ENCODE measurements at places on chromosomes 5 and 9.

- DNase-seq = no peak
These were observed 21.1 kb downstream of the LOX start for GRCh38 chr5:122056913-122057312.

- no peak for DNase-seq
These were observed 17.2 kb downstream of the MORN5 start for GRCh38 chr9:122176916-122177315.

- no peak for DNase-seq
These were observed 27.1 kb downstream of the CDH9 start for GRCh38 chr5:27011274-27011673.

DNA sequence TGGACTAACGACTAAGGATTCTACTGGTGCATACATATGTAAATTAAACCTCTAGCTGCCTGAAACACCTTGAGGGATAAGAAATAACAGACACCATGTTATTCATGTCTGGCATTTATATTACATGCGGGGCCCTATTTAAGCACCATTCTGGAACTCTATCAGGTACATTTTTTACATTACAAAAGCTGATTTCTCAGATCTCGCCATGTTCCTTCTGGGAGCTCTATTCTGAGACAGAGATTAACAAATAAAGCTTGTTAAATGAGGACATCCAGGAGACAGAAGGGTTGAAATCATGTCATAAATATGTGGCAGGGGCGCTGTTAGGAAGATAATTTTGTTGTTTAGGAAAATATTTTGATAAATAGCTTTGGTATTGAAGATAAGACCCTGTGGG lies 93.4 kb upstream of the SLIT3 start:
- no peak for DNase-seq

- no peak for DNase-seq
These were observed 7.1 kb downstream of the RXRA start for GRCh38 chr9:134333234-134333873.

DNA sequence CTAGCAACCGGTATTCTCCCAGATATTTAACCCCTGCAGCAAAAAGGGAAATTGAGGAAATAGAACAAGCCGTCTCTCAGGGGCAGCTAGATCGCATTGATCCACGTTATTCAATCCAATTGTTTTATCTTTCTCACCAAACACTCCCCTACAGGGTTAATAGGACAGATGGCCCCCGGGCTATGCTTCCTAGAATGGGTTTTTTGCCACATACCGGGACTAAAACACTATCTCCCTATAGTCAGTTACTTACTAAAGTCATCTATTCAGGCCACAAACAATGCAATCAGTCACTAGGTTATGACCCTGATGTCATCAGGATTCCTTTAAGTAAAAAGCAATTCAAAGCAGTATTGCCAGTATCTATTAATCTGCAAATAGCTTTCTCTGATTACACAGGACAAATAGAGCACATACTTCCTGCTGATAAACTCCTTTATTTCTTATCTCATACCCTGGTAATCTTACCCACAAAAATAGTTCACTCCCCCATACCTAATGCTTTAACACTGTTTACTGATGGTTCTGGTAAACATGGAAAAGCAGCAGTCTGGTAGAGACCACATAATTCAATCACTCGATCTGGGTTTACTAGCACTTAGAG lies 159.0 kb downstream of the CPLANE1 start:
- DNase-seq = no peak

Measured in epithelial cell of prostate (primary cell).